Fibroblast of lung (primary cell): ENCODE measurements at places on chromosomes 16 and 17.
A peak's percentile ranks its signal among the peaks of the same experiment; 100 is the strongest.

GRCh38 chr16:11914210-11915113, 1.3 kb downstream of the GSPT1 start:
- DNase-seq: peak; percentile 45

DNA sequence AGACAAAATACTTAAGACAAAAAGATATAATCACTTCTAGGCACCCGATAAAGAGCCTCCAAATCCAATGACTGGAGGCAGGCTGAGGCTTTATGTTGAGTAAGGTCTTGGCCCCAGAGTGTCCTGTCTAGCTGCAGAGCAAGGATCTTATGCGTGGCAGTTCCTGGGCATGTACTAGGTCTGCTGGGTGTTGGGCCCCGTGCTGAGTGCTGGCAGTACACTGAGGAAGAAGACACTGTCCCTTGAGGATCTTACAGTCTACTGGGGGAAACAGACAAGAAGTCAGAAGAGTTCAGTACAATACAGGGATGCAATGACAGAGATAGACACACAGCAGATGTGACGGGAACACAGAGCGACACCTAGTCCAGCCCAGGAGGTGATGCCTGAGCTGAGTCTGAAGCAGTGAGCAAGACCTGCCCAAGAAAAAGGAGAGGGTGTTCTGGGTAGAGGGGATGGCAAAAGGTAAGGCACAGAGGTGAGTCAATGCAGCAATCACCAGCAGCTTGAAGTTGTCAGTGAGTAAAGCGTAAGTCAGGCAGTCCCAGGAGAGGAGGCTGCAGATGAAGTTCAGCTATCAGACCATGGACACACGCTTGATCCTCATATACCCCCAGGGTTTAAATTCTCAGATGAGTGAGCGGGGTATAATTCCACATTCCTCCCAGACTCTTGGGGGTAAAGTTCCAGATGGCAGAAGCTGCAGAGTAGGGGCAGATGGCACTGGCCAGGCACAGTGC, 18.1 kb downstream of the MAP3K14 start:
- DNase-seq: no peak

DNA sequence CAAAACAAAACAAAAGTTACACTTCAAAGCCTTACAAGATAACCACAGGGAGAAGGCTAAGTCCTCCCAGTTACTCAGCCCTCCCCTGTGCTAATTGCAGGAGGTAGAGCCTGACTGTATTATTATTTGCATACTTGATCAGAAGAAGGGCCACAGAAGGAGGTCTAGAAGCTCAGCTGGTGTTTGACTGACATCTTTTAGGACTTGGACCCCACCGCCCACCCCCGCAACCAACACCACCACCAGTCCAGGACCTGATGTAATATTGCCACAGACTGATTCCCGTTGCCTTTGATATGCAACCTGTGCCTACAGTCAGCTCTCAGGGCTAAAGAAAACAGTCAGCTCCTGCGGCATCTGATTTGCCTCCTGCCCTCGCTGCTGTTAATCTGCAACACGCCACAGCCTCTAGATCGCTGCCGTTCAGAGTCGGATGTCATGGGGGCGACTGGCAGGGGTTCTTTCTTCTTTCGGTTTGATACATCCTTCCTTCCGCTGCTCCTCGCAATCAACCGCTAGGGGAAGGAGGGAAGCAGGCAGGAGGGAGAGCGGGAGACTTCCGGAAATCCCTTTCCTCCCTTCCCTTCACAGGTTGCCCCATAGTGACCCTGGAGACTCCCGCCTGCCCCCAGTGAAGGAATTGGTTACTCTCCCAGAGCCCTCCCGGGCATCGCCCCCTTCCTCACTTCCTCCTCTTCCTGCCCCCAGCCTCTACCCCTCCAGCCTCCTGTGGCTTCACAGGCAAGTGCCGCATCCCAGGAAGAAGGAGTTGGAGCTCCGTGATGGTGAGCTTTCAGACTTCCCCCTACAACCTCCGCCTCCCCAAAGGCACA, 90.5 kb upstream of the SOX9 start:
- DNase-seq: peak; percentile 68

GRCh38 chr17:74815550-74816370, 39.6 kb upstream of the NAT9 start:
- DNase-seq: no peak

GRCh38 chr16:4972938-4973587, 14.9 kb downstream of the SEC14L5 start:
- DNase-seq: peak; percentile 35

GRCh38 chr16:29852654-29853053, 10.4 kb downstream of the CDIPT start:
- DNase-seq: peak; percentile 62

DNA sequence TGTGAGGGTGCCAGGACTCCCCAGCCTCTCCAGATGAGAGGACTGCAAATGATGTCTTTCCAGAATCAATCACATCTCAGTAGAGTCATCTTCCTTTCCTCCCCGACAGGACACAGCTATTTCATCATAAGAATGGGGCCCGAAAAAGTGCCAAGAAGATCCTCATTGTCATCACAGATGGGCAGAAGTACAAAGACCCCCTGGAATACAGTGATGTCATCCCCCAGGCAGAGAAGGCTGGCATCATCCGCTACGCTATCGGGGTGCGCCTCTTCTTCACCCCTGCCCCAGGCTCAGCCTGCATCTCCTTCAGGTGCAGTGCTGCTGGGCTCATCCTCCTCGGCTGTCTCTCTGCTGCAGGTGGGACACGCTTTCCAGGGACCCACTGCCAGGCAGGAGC, 14.3 kb downstream of the ITGAD start:
- DNase-seq: no peak

- peak; percentile 58 for DNase-seq
These were observed 3.9 kb downstream of the ACTG1 start for GRCh38 chr17:81508639-81509206.

GRCh38 chr17:71855010-71855409, 265.8 kb upstream of the SOX9 start:
- DNase-seq: no peak

DNA sequence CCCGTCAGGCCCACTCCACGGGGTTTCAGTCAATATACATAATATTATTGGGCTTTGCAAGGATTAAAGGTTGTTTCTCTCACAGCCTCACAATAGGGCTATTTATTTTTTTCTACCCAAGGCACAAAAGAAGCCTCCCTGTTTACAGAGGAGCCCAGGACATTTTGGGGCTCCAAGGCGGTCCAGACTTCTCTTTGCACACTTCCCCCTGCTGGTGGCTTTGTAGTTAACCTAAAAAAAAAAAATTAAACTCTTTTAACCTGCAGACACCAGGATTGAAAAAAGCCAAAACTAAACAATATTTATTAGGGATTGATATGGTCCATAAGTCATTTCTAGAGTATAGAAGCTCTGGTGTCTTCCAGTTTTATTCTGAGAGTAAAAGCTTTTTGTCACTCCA, 169.7 kb upstream of the ZFHX3 start:
- no peak for DNase-seq

DNA sequence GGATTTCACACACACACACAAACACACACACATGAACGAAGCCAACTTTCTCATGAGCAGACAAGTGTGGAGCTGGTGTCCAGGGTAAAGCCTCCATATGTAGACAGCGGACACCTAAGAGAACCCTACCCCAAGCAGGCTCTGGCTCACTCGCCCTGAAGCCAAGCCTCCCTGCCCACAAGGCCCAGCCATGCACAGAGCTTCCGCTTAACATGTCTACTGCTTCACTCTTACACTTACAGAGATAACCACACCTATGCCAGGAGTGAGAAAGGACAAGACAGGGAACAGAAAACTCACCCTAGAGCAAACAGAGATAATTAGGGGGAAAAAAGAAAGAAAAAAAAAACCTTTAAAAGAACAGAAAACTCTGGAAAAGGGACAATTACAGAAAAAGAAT, 67.5 kb downstream of the CYTH1 start:
- no peak for DNase-seq

DNA sequence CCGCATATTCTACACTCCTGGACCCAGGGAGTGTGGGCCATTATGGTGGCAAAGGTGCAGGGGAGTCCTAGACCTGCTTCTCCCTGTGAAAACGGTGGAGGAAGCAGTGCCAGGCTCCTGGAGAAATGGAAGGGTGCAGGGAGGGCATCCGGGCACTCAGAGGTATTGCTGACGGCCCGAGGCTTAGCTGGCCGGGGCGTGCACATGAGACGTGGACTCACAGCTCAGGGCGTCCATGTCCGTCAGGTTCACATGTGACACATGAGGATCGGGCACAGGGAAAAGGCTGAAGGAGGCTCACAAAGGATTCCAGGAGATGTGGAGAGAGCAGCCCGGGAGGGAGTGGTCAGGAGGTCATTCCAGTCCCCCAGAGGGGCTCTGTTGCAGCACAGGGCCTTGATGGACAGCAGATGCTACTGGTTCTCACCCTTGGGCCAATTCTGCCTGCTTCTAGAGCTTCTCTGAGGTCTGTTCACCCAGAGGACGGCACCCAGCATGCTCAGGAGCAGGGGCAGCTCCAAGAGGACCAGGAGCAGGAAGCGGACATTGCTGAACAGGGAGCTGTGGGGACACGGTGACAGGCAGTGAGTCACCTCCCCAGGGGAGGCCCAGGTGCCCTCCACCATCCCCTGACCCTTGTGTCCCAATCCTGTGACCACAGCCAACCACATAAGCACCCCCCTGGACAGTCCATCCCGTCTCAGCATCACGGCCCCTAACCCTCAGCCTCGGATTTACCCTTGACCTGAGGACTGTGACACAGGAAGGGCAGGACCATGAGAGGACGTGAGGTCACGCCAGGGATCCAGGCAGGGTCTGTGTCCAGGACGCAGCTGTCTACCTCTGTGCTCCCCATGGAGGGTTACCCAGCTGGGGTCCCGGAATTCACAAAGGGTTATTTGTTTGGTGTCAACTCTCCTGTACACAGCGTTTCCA, 4.5 kb downstream of the CD300C start:
- DNase-seq: no peak

GRCh38 chr17:77117415-77117814, 23.4 kb upstream of the SEC14L1 start:
- DNase-seq: peak; percentile 38

DNA sequence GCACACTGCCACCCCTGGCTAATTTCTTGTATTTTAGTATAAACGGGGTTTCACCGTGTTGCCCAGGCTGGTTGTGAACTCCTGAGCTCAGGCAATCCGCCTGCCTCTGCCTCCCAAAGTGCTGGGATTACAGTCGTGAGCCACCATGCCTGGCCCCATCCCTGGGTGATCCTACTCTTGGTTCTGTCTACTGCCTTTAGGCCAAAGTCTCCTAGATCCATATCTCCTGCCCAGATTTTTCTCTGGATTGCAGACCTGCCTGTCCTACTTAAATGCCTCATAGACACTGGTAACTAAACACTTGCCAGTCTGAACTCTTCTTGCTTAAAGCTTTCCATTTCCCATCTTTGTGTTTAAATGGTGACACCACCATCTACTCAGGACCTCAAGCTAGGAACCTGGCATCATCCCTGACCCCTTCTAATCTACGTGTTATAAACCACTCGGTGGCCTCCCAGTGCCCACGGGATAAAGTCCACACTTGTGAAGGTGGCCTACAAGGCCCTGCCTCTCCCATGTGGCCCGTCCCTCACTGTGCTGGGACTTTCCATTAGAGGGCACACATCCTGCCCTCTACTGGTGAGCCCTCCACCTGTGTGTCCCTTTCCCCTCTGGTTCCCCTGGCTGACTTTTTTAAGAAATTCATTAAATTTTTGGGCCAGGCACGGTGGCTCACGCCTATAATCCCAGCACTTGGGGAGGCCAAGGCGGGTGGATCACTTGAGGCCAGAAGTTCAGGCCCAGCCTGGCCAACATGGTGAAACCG, 51.1 kb downstream of the USP43 start:
- no peak for DNase-seq

GRCh38 chr16:50273888-50274325, 7.6 kb downstream of the ADCY7 start:
- DNase-seq: no peak

- DNase-seq: no peak
These were observed 393.7 kb upstream of the DYNLRB2 start for GRCh38 chr16:80147026-80147655.

DNA sequence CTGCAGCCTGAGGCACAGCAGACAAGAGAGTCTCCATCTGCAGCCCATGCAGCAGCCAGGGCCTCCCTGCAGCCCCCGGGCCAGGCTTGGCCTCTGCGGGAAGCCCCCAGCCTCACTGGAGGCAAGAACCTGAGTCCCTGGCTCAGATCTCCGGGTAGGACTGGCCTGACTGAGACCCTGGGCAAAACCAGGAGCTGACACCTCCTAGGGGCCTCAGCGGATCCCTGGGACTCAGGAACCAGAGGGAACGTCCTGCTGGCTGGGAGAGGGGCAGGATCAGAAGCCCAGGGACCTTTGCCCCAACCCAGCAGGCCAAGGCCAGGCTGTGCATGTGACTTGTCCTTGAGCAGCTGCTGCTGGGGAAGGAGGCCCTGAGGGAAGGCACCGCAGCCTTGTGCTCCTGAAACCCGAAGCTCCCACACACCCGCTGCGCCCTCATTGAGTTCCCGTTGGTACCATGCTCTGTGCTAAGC, 1.7 kb upstream of the PRSS21 start:
- DNase-seq: no peak

DNA sequence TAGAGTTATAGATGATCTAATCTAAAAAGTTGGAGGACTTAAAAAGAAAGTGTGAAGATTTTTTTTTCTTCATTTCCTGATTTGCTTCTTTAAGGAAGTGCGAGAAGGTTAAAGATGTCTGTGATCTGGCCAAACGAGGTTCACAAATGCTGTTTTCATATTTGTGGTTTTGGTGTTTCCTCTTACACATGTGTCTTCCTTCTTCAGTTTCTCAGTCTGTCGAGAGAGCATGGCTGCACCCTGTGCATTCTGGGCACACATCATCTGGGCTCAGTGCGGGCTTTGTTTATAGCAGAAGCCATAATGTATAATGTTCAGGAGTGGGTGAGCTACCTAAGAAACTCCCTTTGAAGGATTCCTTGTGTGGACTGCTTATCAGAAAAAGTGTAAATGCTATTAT, 260.4 kb upstream of the TBX2 start:
- peak; percentile 82 for DNase-seq

DNA sequence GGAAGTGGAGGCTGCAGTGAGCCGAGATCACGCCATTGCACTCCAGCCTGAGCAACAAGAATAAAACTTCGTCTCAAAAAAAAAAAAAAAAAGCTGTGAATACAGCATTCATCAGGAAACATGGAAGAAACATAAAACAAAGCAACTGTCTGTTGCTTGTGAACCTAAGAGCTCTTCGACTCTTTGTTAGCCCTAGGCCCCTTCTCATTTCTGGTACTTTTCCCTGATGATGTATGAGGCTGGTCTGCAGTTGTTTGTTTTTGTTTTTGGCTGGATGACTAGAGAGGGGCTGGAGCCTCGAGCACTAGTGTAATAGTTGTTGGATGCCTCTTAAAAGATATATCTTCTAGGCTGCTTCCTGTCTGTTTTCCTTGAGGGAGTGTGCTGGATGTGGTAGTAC, 113.5 kb downstream of the MAP2K6 start:
- no peak for DNase-seq

- peak; percentile 80 for DNase-seq
These were observed 114.5 kb upstream of the C17orf78 start for GRCh38 chr17:37261286-37261685.

GRCh38 chr17:76275382-76276068, 10.4 kb downstream of the UBALD2 start:
- no peak for DNase-seq
